HL-60 (cell line): ENCODE measurements at places on chromosomes 3 and 15.

DNA sequence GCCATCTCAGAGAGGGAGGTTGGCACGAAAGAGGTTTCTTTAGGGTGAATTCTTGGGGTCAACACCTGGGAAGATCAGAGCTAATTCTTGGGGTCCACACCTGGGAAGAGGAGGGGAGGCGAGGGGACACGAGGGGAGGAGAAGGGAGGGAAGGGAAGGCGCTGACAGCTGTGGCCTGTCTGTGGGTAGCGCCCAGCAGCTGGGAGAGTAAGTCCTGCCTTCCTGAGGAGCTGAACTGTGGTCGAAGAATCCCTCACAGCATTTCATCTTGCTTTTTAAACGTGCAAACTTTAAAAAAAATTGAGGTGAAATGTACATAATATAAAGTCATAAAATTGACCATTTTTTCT, 63.2 kb upstream of the CGNL1 start:
- no peak for DNase-seq

DNA sequence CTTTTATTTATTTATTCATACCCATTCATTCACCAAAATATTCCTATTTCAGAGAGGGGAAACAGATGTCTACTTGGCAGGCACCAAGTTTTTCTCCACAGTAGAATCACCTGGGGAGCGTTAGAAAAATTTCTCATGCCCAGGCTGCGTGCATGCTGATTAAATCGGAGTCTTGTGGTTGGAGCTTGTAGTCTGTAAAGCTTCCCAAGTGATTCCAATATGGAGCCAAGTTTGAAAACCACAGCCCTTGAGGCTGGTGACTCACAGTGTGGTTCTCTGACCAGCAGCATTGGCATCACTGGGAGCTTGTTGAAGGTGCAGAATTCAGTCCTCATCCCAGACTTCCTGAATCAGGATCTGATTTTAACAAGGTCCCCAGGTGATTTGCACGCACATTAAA, 49.7 kb downstream of the PDHB start:
- no peak for DNase-seq

- no peak for DNase-seq
These were observed 163.7 kb downstream of the KLHL25 start for GRCh38 chr15:85631018-85631417.

GRCh38 chr3:81601707-81602305, 159.6 kb downstream of the GBE1 start:
- DNase-seq = no peak

GRCh38 chr15:95174301-95175259, 943.2 kb downstream of the MCTP2 start:
- DNase-seq = no peak

DNA sequence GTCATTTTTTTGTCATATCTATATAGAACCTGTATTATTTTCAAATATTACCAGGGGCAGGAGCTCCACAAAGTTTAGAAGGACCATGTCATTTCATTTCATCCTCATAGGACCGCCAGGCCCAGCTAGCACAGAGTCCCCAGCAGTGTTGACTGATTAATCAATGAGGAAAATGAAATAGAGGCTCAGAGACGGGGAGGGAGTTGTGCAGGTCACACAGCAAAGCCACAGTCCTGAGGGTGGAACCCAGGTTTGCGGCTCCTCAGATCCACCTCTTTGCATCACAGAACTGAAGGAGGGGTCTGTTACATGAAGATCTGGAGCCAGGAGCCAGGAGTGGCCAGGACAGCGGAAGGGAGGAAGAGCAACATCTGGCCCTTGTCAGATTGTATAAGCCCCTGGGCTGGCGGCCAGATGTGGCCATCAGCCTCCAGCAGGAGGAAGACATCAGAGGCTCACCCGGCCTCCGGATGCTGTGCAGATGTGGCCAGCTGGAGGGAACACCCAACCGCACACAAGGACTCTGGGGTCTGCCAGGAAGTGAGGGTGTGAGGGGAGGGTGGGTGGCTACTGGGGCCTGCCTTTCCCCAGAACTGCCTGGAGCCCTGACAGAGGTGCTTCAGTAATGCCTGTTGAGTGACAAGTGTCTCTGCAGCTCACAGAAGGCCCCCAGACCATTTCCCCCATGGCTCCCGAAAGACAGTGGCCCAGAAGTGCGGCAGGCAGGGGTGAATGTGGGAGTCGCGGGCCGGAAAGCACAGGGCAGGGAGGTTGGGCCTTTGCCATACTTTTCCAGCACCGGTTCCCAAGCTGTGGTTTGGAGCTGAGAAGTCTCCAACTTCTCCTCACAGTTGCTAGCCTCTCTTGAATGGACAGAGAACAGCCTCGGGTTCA, 21.3 kb downstream of the EFCC1 start:
- no peak for DNase-seq

- no peak for DNase-seq
These were observed 113.4 kb downstream of the CCNL1 start for GRCh38 chr3:157046520-157046919.

- no peak for DNase-seq
These were observed 99.5 kb upstream of the MCTP2 start for GRCh38 chr15:94131875-94132274.

GRCh38 chr15:40891810-40892446, 2.3 kb upstream of the VPS18 start:
- peak; percentile 51 for DNase-seq

DNA sequence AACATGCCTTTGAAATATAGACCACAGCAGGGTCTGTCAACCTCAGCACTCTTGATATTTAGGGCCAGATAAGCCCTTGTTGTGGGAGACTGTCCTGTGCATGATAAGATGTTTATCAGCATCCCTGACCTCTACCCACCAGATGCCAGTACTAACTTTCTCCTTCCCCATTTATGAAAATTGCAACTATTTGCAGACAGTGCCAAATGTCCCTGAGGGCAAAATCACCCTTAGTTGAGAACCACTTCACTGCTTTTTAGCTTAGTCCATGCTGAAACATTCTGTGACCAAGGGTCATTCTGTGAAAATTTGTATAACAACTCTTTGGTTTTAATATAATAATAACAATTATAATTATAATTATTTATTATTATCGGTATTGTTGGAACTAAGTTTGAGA, 1032.4 kb downstream of the MCTP2 start:
- DNase-seq = no peak

GRCh38 chr3:100963041-100963440, 30.2 kb downstream of the ABI3BP start:
- no peak for DNase-seq

DNA sequence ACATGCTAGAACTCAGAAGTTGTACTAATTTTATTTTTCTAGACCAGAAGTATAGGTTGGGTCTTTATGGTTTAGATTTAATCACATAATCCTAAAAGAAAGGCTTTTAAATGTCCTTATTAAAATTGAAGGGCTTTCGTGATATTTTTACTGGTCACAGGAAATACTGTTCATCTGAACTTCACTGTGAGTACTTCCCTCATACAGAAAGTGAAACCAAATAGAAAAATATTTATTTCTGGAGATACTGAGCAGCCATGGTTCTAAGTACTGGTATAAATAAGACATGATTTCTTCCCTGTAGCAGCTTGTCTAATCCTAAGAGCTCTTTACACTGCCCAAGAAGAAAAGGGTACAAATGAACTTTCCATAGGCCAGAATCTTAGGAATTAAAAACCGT, 2.0 kb downstream of the SNRK start:
- DNase-seq = no peak

DNA sequence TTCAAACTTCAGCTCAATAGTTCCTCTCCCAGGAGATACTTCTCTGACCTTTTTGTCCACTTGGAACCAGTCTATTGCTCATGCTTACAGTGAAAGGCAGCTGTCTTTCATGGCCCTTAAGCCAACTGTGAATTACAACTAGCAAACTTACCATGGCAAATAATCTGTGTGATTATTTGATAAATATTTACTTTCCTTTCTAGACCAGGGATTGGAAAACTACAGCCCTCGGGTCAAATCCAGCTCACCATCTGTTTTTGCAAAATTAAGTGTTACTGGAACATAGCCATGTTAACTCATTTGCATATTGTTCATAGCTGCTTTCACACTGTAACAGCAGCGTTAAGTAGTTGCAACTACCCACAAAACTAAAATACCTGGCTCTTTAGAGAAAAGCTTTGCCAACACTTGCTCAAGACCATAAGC, 289.1 kb upstream of the MCTP2 start:
- DNase-seq = no peak

DNA sequence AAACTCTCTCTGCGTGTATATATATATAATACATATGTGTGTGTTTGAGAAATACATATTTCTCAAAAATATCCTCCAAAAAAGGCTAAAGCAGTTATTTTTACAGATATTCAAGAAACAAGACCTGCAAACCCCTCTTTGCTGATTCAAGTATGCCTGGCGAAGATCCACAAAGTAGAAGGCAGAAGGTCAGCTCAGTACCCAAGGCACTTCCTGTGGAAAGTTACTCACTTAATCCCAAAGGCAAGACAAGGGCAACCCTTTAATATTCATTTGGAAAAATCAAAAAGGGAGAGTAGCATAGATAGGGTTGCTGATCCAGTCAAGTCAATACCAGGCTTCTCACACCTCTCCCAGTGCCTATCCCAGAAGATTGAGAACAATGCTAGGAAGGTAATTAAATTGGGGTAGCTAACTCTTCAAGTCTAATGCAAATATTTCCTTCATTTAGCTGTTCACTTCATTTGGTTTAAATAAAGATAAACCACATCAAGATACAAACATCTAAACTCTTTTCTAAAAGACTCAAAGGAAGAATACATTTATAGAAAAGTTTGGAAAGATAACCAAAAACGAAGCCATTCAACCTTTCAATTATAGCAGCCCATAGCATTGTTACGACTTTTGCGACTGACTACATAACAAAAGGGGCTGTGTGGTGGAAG, 7.2 kb downstream of the COX17 start:
- DNase-seq = no peak

GRCh38 chr3:189727898-189728297, 96.7 kb downstream of the TP63 start:
- DNase-seq = no peak

GRCh38 chr3:66138336-66139313, 82.2 kb upstream of the SLC25A26 start:
- no peak for DNase-seq

GRCh38 chr3:47010111-47010712, 30.7 kb downstream of the NBEAL2 start:
- DNase-seq = no peak

- no peak for DNase-seq
These were observed 184.2 kb upstream of the PDZRN3 start for GRCh38 chr3:73808862-73809509.

- DNase-seq = no peak
These were observed 126.3 kb downstream of the EEFSEC start for GRCh38 chr3:128279601-128279880.
